ENCODE measurements at places on chromosomes 11 and 22.

GRCh38 chr11:65899356-65900124, 648 bp downstream of the FOSL1 start:
- no peak for DNase-seq

DNA sequence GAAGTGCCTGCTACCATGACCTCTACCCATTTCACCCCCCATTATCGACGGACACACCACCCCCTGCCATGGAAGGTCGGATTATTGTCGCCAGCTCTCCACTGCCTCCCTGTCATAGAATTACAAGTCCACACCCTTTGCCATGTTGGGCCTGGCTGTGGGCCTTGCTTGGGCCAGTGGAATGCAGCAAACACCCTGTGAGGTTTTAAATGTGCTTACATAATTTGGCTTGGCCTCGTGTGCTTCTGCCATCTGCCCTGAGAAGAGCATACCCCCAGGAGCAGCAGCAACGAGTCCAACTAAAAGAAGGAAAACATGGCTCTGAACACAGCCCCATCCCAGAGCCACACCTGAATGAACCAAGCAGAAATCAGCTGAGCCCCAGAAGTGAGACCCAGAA, 94.1 kb upstream of the PRDM11 start:
- DNase-seq: no peak

GRCh38 chr11:66104057-66104638, 34.1 kb downstream of the PACS1 start:
- no peak for DNase-seq

- DNase-seq: no peak
Measured at GRCh38 chr11:2816523-2816922, 69.1 kb downstream of the CDKN1C start.

DNA sequence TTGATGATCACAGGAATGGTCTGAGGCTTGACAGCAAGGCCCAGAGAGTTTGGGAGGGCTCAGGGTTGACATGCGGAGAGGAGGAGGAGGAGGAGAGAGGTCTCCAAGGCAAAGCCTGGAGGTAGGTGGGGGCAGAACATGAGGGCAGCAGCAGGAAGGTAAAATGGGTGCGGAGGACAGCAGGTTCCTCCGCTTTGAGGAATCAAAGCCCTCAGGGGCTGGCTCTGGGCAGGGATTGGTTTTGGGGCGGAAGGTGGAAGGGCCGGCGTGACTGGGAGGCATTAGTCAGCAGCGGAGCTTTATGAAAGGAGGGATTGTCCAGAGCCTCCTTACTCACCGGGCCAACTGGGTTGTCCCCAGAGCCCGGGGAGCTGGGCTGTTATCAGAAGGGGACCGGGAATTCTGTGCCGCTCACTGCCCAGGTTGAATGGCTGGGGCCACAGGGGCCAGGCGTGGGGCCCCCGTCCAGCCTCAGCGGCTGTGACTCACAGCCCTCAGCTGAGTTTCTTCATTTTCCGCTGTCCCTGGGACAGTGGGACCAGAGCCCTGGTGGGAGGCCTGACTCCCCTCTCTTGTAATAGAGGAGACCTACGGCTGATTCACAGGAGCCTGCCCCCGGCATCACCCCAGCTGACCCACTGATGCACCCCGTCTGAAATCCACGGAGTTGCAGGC, 36.2 kb downstream of the LIF start:
- no peak for DNase-seq

DNA sequence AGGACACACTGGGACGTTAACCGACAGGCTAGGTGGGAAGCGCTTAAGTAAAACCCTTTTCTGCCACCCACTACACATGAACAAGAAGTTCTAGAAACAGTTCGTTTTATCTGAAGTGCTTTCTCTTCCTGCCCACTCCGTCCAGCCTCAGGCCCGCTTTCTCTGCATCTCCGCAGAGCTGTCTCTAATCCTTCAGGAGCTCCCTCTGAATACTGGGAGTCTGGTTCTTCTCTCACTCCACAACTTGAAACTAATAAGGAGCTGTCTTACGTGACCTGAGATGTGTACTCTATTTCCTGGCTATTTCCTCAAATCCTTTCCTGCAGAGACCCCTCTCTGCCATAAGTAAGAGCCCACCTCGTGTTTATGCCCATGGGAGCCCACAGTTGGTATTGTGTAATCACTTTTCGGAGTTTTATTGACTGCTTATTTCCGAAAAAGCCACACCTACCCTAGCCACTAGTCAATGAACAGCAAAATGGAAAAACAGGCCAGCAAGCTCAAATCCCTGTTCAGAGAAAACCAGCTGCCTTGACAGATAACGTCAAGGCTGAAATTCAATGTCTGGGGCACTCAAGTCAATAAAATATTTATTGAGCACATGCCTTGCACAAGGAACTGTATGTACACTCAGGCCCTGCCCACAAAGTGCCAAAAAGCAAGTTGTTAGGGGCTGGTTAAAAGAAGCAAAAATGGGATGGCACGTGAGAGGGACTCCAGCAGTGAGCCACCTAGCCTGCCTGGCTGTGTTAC, 4.9 kb downstream of the PC start:
- DNase-seq: no peak

DNA sequence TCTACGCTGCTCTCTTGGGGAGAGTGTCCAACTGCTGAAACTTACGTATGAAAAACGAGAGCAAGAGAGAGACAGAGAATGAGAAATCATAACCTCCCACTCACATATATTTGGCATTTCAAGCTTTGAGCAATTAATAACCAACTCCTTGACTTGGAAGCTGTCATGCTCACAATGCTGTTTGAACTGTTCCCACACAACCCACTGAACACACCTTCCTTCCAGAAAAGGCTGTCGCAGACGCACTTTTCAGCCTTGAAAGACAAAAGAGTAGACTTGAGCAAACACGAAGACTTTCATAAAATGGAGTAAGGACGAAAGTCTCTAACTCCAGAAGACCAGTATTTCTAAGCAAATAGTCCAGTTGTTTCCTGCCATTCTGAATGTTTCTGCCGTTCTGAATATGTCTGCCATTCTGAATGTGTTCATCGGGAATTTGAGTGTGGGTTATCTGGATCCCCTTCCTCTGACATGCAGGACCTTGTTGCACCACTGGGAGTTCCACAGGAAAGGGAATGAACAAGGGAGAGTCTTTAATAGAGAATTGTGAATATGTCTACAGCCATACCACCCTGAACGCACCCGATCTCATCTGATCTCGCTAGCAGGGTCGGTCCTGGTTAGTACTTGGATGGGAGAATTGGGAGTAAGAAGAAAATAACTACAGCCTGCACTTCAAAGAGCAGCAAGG, 86.2 kb upstream of the BARX2 start:
- DNase-seq: no peak
